ENCODE measurements at places on chromosomes 12 and 14. TPM values are rescaled to one million over a fixed set of nuclear protein-coding genes. Genes with fewer than 3 reads are reported as not detected.

GRCh38 chr14:56514663-56515371 lies 64.8 kb upstream of the TMEM260 start:
- H3K27me3 ChIP-seq, result peaks cover 18% of the 10 kb centered on the region
- H3K4me3 ChIP-seq, result no peak overlapping the region
- no peak overlapping the region for H3K27ac ChIP-seq
- no peaks in the 10 kb centered on the region for H3K4me1 ChIP-seq
- DNase-seq, result no peak

- H3K4me3 ChIP-seq, result no peak overlapping the region
- no peaks in the 10 kb centered on the region for H3K36me3 ChIP-seq
- H3K27me3 ChIP-seq, result no peaks in the 10 kb centered on the region
- H3K4me1 ChIP-seq, result no peaks in the 10 kb centered on the region
- no peak for DNase-seq
These were observed 69.9 kb downstream of the TGFB3 start for GRCh38 chr14:75911883-75912282.

DNA sequence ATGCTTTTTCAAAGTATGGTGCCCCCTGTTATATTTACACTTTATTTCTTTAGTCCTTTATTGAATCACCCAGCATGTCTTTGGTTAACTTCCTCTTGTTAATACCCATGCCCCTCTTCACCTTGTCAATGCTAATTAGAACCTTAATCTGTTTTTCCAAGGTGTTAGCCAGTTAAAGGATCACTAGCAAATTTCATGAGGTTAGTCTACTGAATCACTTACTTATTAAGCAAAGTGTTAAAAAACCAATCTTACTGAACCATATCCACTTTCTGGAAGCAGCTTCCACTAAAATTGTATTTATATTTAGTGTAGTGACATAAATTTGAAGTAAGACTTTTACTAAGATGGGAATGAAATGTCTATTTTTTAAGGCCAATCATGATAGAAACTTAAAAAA lies 27.9 kb downstream of the TAOK3 start:
- no peaks in the 10 kb centered on the region for H3K27me3 ChIP-seq
- H3K4me3 ChIP-seq, result no peak overlapping the region
- no peak for DNase-seq
- no peak overlapping the region for H3K27ac ChIP-seq
- H3K36me3 ChIP-seq, result peaks cover 12% of the 10 kb centered on the region

DNA sequence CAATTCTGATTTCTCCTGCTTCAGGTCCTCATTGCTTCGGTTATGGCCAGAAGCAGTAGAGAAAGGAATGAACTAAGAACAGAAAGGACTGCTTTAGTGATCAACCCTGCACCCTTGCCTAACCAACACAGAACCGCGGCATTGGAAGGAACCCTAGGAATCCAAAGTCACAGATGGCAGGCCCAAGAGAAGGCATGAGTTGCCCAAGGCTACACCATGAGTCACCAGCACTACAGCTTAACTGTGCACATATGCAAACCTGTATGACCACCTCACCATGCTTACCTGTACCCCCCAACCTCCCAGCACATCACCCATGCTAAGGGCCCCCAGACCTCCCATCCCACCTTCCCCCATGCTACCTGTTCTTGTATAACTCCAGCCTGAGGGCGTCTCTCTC lies 25.9 kb upstream of the BLTP3B start:
- no peaks in the 10 kb centered on the region for H3K27me3 ChIP-seq
- no peak overlapping the region for H3K27ac ChIP-seq
- H3K36me3 ChIP-seq, result peaks cover 10% of the 10 kb centered on the region
- peaks cover 9% of the 10 kb centered on the region for H3K4me1 ChIP-seq
- no peak for DNase-seq

GRCh38 chr14:92502541-92503286 lies 10.9 kb upstream of the RIN3 start:
- no peak overlapping the region for H3K27ac ChIP-seq
- H3K4me3 ChIP-seq, result no peak overlapping the region
- no peaks in the 10 kb centered on the region for H3K36me3 ChIP-seq
- peaks cover 15% of the 10 kb centered on the region for H3K4me1 ChIP-seq
- no peak for DNase-seq
- peaks cover 16% of the 10 kb centered on the region for H3K27me3 ChIP-seq

DNA sequence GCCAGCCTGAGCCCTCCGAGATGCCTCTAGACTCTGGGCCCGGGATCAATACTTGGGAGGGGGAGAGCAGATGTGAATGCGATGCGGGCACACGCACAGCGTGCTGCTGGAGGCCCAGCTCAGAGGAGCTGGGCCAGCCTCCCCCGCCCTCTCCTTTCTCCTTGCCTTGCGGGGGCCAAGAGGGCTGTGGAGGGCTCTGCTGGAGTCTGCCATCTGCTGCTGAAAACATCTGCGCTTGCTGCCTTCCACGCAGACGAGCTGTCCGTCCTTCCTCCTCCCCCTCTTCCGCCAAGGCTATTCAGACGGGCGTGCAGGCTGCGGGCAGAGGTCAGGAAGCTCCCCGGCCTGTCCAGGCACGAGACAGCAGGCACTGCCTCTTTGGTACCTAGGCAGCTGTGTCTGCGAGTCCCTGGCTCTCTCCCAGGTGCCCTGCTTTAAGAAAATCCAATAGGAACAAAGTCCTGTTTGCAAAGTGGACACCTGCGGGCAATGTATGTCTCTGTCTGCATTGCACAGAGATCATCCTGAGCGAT lies 75.2 kb downstream of the SPRING1 start:
- peaks cover 30% of the 10 kb centered on the region for H3K27me3 ChIP-seq
- peaks cover 3% of the 10 kb centered on the region for H3K4me1 ChIP-seq
- H3K27ac ChIP-seq, result no peak overlapping the region
- no peaks in the 10 kb centered on the region for H3K36me3 ChIP-seq
- no peak overlapping the region for H3K4me3 ChIP-seq
- no peak for DNase-seq

GRCh38 chr12:128573907-128574306 lies 249.9 kb downstream of the SLC15A4 start:
- H3K36me3 ChIP-seq, result no peaks in the 10 kb centered on the region
- DNase-seq, result no peak
- no peaks in the 10 kb centered on the region for H3K27me3 ChIP-seq
- peaks cover 4% of the 10 kb centered on the region for H3K4me1 ChIP-seq

GRCh38 chr12:52181746-52182145 lies 10.1 kb downstream of the KRT80 start:
- DNase-seq, result no peak
- H3K36me3 ChIP-seq, result no peaks in the 10 kb centered on the region
- H3K27ac ChIP-seq, result no peak overlapping the region

The IL25 gene
- total RNA-seq, result not detected

The OAS3 gene
- 260 TPM for total RNA-seq

Measured in activated CD4-positive, alpha-beta memory T cell treated with anti-CD3 and anti-CD28 coated beads, Interleukin-2, amount 10 ng/mL, durations not matched to agents 7 days and 5 days (primary cell).